Thoracic aorta (tissue), 2 donors: ENCODE measurements at places on chromosomes 6 and 20.

DNA sequence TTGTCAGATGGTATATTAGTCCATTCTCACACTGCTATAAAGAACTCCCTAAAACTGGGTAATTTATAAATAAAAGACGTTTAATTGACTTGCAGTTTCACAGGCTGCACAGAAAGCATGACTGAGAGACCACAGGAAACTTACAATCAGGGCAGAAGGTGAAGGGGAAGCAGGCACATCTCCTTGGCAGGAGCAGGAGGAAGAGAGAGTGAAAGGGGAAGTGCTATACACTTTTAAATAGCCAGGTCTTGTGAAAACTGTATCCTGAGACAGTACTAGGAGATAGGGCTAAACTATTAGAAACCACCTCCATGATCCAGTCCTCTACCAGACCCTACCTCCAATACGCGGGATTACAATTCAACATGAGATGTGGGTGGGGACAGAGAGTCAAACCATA is 193.9 kb upstream of the KCNG1 start:
- no peak for DNase-seq

DNA sequence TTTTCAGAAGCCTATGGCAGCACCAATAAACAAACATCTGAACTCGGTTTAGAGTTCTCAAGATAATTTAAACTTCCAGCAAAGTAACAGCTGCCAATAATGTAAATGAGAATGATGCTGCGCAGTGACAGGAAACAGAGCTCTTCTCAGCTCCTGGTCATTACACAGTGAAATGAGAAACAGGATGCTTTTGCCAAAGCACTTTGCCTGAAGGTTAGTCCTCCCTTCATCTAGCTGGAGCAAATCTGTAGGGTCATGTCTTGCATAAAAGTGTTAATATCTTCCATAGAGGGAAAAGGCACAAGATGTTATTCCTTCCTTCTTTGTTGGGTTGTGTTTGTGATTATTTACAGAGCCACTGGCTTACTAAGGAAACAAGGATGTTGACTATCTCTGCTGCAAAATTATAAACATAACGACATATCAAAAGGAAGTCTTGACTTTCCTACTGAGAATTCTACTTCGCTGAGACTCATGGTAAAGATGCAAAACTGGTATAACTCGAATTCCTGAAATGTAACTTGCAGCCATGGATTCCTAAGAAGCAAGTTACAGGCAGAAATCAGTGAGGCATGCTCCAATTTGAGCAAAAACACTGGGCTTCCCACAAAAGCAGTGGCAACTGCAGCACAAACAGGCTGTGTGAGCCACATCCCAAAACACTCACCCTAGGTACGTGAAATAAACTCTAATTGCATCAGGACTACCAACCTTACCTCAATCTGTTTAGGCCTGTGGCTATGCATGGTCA is 102.5 kb upstream of the BEND6 start:
- DNase-seq: no peak

GRCh38 chr20:36218380-36219064 is 17.8 kb upstream of the AAR2 start:
- DNase-seq: no peak

DNA sequence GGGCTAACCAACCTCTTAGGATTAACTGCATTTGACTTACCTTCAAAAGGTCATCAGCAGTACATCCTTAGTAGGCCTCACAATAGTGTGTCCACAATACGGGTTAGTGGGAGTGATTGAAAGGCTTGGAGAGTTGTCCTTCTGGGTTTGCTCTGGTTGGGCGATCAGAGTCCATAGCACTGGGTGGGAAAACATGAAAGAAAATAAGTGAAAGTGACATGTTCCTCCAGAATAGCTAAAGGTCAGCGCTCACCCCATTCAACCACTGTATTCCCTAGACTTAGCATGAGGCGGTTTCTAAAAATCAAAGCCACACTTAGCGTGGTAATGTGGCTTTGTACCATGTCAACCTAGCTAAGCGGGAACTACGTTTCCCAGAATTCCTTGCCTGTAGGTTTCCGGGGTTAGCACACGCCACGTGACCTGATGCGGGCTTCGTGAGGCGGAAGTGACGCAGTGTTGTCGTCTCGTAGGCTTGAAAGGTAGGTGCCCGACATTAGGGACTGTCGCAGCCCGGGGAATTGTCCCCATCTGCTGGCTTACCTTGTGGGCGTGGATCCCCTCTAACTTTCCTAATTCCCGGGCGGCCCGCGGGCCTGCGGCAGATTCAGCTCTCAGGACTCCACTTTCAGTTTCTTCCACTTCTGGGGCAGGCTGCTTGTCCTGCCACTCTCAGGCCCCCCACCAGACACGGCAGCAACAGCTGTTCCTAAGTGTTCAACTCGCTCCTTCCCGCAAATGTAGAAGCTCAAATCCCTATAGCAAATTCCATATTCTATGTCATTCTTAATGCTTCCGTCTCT is 19.8 kb upstream of the SCP2D1 start:
- peak; percentile 83 for DNase-seq

GRCh38 chr6:16438718-16439591 is 200.6 kb downstream of the GMPR start:
- DNase-seq: no peak

DNA sequence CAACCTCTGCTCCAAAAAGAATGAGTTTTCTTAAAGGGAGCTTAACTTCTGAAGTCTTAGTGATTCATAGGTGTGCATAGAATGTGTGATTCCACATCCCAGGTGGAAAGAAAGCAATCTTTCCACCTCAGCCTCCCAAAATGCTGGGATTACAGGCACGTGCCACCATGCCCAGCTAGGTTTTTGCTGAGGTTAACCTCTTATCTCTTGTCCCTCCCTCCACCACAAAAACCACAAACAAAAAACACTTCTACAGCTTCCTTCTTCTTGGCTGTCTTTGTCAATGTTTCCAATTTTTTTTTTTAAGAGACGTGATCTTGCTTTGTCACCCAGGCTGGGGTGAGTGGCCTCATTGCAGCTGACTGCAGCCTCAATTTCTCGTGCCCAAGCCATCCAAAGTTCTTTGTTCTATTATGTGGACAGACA is 8.1 kb upstream of the CSE1L start:
- DNase-seq: no peak

DNA sequence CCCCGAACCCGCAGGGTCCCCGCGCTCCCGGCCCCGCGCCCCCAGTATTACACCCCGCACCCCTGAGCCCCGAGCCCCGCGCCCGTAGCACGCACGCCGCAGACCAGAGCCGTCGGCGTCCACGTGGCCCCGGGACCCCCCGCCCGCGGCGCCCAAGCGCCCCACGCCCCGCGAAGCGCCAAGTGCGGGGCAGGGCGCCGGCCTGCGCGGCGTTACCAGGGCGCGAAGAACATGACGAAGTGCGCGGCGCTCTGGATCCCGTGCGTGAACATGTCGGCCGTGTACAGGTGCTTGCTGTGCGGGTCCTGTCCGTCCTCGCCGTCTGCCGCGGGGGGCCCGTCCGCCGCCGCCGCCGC is 312 bp downstream of the TXNDC5 start:
- no peak for DNase-seq

GRCh38 chr6:47587493-47587892 is 109.9 kb downstream of the CD2AP start:
- DNase-seq: no peak

GRCh38 chr6:44156494-44157151 is 2.0 kb upstream of the CAPN11 start:
- DNase-seq: no peak

GRCh38 chr6:155030148-155030720 is 35.1 kb downstream of the TIAM2 start:
- DNase-seq: no peak

DNA sequence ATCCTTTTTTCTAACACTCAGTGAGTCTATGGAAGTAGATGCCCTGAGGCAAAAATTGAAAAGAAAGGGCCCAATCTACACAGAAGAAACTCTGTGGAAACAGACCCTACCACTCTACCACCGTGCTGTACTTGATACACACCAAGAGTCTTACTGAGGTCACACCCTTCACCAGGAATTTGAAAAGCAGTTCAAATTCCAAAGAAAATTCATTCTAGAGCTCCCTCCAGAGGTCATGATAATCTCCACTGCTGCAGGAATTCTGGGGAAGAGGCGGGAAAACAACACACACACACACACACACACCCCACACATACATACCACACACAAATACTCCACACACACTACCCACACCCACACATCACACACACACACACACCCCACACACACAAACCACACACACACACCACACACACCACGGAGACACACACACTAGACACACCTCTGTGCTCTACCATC is 336.8 kb downstream of the HDGFL1 start:
- no peak for DNase-seq

GRCh38 chr6:24445704-24446103 is 43.0 kb downstream of the MRS2 start:
- no peak for DNase-seq

- no peak for DNase-seq
These were observed 41.3 kb downstream of the KIAA1755 start for GRCh38 chr20:38219006-38219950.

- no peak for DNase-seq
These were observed 64.7 kb upstream of the APCDD1L start for GRCh38 chr20:58579819-58580473.

DNA sequence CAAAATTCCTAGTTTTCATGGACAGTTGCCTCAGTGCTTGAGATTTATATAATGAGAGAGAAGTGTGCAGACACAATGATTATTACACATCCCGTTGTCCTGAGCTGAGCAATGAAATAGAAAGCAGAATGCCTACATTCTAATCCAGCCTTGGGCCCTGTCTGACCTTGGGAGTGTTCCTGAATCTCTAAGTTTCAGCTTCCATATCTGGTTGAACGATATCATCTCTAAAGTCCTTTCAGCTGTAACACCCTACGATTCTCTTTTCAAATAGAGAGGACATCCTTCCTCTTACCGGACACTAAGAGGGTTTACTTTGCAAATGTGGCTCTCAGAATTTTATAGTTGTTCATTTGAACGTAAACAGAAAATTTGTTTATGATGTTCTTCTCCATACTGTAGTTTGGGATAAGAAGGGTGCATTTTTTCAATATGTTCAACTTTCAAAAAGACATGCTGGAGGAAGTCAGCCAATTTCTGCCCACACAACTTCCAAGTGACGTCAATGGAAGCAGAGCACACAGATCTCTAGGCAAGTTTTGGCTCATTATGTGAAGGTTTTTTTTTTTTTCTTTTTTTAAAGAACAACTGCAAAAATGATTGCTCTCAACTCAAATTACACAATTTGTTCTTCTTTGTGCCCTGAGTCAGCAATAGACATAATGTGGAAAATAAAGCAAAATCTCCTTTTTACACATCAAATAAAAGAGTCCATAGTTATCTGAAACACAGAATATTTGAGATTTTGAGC is 50.4 kb downstream of the PDE7B start:
- DNase-seq: no peak

DNA sequence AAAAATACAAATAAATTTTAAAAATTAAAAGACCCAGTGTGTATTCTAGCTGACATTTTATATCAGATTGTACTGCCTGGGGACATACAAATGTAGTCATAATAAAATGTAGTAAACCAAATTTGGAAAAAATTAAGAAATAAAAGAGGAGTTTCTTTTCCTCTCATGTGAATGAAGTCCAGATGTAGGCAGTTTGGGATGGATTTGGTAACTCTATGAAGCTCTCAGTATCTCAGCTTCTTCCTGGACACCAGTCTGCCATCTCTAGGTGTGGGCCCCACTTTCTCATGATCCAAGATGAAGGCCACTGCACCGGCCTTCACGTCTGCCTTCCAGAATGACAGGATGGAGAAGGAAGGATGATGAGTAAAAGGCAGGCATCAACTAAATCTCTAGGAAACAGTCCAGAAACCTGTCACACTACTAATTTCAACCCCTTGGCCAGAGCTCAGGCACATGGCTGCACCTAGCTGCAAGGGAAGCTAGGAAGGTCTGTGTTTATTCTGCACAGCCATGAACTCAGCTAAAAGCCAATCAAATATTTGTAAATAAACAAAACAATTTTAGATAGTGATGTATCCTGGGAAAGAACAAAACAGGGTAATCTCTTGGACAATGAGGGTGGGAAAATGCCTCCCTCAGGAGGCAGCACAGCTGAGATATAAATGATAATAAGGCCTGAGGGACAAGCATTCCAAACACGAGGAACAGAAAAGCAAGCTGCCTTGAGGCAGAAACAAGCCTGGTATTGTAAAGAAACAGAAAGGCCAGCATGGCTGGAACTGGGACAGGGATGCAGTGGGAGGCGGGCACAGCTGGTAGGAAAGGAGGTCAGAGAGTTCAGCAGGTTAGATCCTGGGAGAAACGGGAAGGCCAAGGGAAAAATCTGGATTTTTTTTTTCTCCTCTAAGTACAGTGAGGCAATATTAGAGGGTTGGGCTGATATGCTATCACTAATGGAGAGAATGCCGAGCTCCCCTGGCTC is 88.5 kb upstream of the PTPN1 start:
- no peak for DNase-seq

DNA sequence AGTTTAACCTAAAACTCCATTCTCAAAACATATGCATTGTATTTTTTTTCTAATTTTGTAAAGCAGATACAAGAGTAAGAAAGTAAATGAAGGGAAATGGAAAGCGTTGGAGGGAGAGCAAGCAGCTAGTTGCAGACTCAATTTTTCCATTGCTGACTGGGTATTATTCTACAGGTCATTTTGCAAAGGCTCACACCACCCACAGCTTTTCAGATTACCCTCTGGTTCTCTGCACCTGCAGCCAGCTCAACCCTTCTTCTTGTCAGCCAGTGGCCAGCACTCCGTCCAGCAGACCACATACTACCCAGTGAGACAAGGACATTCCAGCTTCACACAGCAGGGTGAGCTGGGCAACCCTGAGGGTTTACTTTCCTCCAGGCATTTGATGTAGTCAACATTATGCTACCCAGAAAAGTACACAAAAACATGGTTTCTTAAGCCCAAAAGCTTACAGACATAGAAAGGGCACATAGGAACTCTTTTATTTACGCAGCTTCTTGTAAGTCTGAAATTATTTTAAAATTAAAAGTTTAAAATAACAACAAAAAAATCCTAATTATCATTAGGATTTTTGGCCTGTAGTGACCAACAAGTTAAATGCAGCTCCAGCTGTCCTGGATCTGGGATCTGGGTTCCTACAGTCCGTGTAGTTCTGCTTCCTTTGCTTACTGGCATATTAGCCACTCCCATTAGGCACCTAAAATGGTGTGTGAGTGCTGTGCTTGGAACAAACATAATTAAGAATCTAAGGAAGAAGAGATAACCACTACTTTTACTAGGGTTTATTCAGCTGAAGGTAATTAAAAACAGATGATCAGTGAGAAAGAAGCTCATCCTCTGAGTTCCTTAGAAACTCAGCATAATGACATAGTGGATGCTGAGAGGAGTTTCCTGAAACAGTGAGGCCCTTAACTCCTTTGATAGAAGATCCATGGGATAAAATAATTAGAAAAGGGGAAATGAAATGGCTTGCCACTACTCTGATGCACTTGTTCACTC is 185.3 kb downstream of the PKHD1 start:
- no peak for DNase-seq

- no peak for DNase-seq
These were observed 356.6 kb upstream of the SULF2 start for GRCh38 chr20:48141660-48142515.
